Mammary epithelial cell (primary cell): ENCODE measurements at places on chromosomes 5 and 9. TPM values are rescaled to one million over a fixed set of nuclear protein-coding genes. Genes with fewer than 3 reads are reported as not detected.

DNA sequence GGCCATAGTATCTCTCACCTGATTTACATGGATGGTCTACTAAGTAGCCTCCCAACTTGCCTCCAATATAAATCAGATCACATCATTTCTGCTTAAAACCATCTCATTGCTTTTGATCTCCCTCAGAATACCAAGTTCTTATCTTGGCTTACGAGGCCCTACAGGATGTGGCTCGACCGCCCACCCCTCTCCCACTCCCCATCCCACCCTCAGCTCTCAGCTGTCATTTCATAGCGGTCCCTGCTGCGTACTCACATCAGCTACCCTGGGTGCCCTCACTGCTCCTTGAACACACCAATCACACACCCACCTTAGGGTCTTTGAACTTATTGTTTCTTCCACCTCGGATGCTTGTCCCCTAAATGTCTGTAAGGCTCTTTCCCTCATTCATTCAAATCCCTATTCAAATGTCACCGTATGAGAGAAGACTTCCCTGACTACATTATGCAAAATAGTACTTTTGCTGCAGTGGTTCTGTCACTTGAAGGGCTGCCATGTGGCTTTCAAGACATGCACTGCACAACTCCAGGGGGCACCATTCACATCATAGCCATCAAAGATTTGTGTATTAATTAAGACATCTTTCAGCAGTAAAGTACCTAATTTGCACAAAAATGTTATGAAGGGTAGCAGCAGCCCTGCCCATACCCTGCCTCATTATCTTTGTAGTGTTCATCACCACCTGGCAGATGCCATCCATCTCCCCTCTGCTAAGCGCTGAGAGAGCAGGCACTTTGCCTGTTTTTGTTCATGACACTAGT, 171.1 kb downstream of the ENC1 start:
- no peak for DNase-seq

DNA sequence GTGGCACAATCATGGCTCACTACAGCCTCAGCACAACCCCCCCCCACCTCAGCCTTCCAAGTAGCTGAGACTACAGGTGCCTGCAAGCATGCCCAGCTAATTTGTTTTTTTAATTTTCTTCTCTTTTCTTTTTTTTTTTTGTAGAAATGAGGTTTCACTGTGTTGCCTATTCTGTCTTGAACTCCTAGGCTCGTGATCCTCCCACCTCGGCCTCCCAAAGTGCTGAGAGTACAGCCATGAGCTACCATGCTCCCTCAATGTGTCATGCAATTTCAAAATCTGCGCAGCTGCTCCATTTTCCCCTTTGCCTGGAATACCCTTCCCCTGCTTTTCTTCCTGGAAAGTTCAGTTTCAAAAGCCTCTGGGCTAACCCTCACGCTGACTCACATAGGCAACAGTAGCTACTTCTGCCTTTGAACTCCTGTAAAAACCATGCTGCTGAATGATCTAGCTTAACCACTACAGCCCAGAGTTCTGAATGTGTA, 71.0 kb upstream of the IL7R start:
- no peak for DNase-seq

Gene FOXD4L5
- total RNA-seq = 0.67 TPM

DNA sequence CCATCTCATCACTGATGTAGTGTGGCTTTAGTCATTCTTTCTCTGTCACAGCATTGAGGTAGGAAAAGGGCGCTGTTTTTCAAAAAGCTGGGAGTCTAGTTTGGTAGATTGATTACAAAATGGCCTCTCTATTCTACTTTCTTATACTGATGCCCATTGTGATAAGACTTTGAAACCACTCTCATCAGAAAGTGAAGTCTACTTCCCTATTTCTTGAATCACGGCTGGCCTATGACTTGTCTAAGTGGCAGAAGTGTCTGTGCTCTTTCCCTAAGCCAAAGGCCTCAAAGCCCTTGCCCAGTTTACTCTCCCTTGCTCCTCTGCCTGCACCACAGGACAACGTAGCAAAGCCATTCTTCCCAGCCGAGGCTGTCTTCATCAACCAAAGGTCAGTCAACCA, 83.0 kb upstream of the IL33 start:
- no peak for DNase-seq

DNA sequence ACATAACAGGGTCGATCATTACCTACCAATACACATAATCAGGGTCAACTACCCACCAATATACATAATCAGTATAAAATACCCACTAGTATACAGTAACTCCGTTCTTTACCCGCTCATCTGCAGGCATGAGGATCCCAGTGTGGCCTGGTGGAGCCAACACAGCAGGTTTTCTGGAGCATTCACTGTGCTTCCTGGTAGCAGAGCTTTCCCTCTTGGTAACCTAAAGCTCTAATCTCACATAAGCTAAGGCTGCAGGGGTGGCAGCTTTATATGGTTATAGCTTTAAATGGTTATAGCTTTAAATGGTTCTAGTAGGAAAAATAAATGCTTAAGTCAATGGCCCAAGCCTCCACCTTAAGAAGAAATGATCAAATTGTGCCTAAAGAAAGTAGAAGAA, 11.9 kb downstream of the LCN1 start:
- DNase-seq = no peak

- no peak for DNase-seq
Observed at GRCh38 chr9:135772702-135773493, 70.9 kb downstream of the KCNT1 start.

Gene ATOSB
- 33.7 TPM for total RNA-seq

Gene FBN2
- 45.2 TPM for total RNA-seq

- no peak for DNase-seq
Observed at GRCh38 chr5:132479111-132479951, 11.2 kb downstream of the IRF1 start.
